CD4-positive, alpha-beta T cell treated with Interleukin-2 at 100 ng/mL for 4 hours (primary cell): ENCODE measurements at places on chromosomes 6 and 20.

- no peak for DNase-seq
Measured at GRCh38 chr6:13094781-13095425, 233.4 kb downstream of the TBC1D7 start.

- DNase-seq: no peak
Measured at GRCh38 chr6:71766146-71766760, 120.1 kb upstream of the RIMS1 start.

DNA sequence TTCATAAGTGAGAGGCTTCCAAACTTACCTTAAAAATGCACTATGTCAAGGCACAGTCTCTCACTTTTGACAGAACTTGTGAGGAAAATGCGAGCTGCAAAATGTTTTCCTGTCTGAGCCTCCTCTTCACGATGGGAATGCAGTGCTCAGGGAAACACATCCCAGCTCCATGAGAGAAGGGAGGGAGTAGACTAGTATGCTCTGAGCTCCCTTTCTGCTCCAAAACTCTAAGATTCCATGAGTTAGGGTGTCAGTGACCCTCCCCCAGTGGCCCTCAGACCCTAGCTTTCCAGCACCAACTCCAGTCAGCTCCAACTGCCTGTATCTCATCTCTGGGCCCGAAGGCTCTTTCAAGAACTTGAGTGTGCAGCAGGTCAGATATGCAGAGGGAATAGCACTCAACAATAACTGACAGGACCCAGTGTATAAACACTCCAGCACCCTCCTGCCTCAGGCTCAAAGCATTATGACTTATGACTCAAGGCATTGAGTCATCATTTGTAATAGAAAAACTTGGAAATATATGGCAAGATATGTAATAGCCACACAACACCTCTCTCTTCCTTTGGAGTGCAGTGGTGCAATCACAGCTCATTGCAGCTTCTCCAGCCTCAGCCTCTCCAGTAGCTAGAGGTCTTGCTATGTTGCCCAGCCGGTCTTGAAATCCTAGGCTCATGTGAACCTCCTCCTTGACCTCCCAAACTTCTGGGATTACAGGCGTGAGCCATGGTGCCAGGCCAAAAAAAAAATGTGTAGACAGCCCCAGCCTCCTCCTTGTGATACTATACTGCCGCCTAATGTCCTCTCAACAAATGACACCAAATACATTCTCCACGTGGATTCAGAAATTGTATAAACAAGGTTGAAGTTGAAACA is 16.7 kb upstream of the ENTPD6 start:
- peak; percentile 42 for DNase-seq

GRCh38 chr6:12298017-12298978 is 8.1 kb downstream of the EDN1 start:
- no peak for DNase-seq

DNA sequence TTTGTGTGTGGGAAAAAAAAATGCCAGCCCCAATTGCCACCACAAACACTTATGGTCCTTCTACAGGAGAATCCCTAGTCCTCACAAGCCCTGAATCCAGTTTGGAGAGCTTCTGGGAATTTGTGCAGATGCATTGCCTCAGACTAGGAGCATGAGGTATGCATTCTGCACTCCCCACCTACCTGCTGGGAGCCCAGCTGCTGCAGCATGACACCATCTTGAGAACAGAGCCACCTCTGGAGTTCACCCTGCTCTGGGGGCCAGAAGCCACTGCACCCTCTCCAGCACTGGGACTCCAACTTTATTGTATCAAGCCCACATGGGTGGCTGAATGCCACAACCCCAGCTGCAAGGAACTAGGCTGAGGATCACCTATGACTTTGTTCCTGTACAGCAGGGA is 568.5 kb upstream of the ID4 start:
- no peak for DNase-seq

GRCh38 chr6:52535711-52536423 is 41.0 kb downstream of the TRAM2 start:
- no peak for DNase-seq

- no peak for DNase-seq
Measured at GRCh38 chr20:39076958-39077357, 114.8 kb downstream of the DHX35 start.

DNA sequence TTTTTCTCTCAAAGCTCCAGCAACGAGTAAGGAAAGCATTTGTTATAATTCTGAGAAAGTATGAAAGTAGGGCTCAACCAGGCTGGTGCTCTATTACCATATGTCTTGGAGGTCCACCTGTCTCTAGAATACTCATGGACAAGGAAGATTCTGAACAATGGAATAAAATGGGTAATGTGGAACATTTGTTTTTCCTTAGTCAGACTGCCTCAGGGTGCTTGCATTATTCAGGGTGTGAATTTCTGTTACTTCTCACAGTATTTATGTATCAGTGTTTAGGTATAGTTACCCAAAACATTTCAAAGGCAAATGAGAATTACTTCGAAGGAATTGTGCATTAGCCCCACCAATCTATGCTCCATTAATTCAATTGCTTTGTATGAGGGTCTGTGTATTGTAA is 586.2 kb upstream of the CITED2 start:
- no peak for DNase-seq

DNA sequence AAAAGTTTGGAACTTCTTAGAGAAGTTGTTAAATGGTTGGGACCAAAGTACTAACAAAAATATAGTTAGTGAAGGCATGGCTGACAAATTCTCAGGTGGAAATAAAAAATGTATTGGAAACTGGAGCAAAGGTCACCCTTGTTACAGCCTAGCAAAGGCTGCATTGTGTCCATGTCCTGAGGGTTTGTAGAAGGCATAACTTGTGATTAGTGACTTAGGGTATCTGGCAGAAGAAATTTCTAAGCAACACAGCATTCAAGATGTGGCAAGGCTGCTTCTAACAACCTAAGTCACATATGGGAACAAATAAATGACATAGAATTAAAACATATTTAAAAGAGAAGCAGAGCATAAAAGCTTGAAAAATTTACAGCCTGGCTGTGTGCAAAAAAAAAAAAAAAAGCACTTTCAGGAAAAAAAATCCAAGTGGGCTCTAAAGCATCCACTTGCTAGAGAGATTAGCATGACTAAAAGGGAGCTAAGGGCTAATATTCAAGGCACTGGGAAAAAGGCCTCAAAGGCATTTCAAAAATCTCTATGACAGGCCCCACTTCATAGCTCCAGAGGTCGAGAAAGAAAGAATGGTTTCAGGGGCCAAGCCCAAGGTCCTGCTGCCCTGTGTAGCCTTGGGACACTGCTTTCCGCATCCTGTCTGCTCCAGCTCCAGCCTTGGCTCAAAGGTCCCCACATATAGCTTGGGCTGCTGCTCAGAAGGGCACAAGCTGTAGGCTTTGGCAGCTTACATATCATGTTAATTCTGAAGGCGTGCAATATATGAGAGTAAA is 453.2 kb upstream of the PTCHD4 start:
- no peak for DNase-seq

- DNase-seq: peak; percentile 76
Measured at GRCh38 chr20:45044084-45044573, 56.8 kb downstream of the KCNS1 start.

DNA sequence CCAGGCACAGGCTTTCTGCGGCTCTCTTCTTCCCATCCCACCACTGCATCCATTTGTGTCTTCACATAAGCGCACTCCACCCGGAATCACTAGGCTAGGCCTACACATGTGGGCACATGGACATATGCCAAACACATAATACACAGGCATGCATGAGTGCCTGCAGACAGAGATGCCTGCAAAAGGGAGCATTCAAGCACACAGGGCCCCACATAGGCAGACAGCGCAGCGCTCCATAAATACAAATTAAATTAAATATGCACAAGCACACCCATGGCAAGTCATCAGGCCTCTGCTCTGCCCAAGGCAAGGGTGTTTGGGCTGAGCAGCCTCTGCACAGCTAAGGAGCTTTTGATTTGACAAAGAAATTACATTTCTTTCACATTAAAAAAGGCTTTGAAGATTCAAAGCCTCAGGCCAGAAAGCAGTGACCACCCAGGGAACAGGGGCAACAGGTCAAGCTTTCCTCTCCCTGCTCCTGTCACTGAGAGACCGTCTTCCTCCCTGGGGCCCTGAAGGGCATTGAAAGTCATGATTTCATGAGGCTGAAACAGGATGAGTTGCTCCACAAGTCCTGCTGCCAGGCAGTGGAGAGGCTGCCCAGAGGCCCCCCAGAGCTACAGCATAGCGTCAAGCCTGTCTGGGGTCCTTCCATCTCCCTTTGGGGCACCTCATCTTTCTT is 134.2 kb upstream of the LRFN2 start:
- DNase-seq: no peak
